ENCODE measurements at places on chromosomes 1 and 21.

DNA sequence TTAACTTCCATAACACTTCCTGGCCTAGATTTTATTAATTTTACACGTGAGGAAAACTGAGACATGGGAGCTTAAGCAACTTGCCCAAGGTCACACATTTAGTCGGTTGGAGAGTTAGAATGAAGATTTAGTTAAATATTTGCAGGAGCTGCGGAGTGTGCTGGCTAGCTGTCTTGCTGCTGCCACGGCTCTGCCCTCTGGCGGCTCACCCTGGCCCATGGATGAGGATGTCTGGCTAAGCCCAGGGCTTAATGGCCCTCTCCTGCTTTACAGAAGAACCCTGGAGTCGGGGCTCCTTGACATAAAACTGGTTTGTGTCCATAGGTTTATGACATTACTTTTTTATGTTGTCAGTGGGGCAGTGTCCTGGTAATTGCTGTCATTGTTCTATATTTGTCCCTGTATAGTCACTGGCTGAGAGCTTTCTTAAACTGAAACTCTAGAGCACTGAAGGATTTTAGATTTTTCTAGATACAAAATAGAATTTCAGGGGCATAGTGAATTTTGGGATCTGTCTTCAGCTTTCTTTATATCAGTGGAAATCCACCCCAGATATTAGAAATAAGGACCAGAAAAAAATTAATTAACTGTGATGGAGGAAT is 88.9 kb upstream of the WLS start:
- DNase-seq: no peak

- DNase-seq: no peak
Observed at GRCh38 chr21:45935628-45936027, 45.9 kb upstream of the COL6A1 start.

DNA sequence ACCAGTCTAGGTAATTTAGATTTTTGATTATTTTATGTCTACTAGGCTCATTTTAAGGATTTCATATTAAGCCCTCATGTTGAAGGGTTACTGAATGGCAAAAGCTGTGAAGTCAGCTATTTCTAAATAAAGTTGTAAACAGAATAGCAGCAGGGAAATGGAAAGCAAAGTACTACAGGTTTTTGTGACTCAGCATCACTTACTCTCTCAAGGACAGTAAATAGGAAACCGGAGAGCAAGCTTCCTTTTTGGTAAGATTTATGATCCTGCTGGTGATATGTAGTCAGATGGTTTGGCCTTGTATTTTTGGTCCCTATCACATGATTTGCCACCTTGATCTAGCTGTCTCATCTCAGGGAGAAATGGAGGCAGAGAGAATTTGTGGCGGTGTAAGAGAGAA is 226.0 kb downstream of the RPS6KC1 start:
- no peak for DNase-seq

GRCh38 chr1:185017338-185017737 is 28.0 kb upstream of the RNF2 start:
- no peak for DNase-seq

- DNase-seq: no peak
Observed at GRCh38 chr1:212958175-212958574, 7.8 kb downstream of the VASH2 start.

GRCh38 chr1:207088701-207089626 is at the start of gene C4BPB:
Gene C4BPB (plus strand): TSS chr1:207088860. CDS start chr1:207089532, 672 bp downstream.
- no peak for DNase-seq

- DNase-seq: no peak
Observed at GRCh38 chr21:43207868-43208267, 39.1 kb downstream of the CRYAA start.

GRCh38 chr1:40860706-40861223 is 1.4 kb downstream of the CITED4 start:
- DNase-seq: no peak

GRCh38 chr1:109863667-109864046 is 47.0 kb upstream of the CSF1 start:
- no peak for DNase-seq

DNA sequence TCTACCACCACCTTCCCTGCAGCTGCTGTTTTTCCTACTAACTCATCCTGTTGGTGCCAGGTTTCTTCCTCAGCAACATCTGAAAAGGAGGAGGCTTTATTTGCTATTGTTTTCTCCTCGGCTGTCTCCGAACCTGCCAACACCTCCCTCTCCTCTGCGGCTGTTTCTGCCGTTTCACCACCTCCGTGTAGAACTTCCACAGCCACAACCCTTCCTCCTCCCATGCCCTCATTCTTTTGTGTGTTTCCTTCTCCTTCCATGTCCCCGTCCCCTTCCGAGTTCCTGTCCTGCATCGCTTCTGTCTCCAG is 59.0 kb upstream of the LRRC53 start:
- no peak for DNase-seq

DNA sequence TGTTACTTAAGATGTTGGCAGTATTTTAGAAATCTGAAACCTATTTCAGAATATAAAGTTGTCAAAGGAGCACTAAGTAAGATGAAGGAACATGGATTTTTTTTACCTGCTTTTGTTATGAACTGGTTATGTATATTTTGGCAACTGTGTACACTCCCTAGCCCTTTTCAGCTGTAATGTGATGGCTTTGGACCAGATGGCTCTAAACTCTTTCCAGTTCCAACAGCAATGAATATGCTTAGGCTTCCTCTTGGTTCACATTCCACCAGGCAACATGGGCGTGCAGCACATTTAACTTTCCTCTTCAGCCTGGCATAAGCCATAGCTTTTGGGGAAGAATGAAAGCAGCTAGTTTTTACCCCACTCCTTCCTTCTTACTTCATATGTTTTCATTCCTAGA is 95.6 kb upstream of the ADAMTS5 start:
- no peak for DNase-seq
